ENCODE measurements at places on chromosomes 16 and 17. TPM values are rescaled to one million over a fixed set of nuclear protein-coding genes. Genes with fewer than 3 reads are reported as not detected.

Gene VASN
- total RNA-seq, result 22.7 TPM

GRCh38 chr17:45225964-45226530 lies 4.4 kb downstream of the FMNL1 start:
- H3K36me3 ChIP-seq, result no peaks in the 10 kb centered on the region
- H3K27me3 ChIP-seq, result no peaks in the 10 kb centered on the region

DNA sequence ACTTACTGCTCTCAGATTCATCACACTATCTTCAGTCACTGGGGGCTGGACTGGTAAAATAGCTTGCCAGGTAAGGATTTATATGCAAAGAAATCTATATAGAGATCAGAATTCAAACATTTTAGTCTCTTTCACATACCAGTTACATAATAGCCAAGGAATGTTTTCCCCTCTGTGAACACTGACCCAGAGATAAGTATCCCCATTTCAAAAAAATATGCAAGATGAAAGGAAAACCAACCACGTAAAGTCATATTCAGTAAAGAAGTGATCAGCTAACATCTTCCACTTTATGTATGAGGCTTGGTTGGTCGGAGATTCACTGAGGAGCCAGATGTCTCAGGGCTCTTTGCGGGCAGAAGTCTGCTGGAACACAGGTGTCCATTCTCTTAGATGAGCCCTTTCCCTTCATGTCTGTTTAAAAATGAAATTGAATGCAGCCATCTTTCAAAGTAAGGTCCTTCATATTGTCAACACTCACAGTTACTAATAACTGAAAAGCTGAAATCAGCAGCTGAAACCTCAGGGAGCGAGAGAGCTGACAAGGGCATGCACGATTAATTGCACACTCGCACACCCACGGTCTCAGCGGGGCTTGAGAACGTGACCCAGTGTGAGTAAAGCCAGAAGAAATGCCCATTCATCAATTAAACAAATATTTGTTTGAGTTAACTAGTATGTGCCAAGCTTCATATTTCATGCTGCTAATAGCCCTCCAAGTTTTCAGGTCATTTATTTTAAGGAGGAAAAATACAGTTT lies 161.2 kb downstream of the MRTFB start:
- peaks cover 8% of the 10 kb centered on the region for H3K4me1 ChIP-seq
- no peak overlapping the region for H3K27ac ChIP-seq

GRCh38 chr17:3910420-3911270 lies 5.6 kb downstream of the P2RX1 start:
- H3K4me1 ChIP-seq, result peaks cover 4% of the 10 kb centered on the region
- H3K27ac ChIP-seq, result no peak overlapping the region
- H3K4me3 ChIP-seq, result no peak overlapping the region

- no peak overlapping the region for H3K27ac ChIP-seq
- peaks cover 30% of the 10 kb centered on the region for H3K4me1 ChIP-seq
- DNase-seq, result no peak
- H3K27me3 ChIP-seq, result no peaks in the 10 kb centered on the region
- no peaks in the 10 kb centered on the region for H3K36me3 ChIP-seq
- no peak overlapping the region for H3K4me3 ChIP-seq
Observed at GRCh38 chr17:76534831-76535732, 2.4 kb downstream of the CYGB start.

DNA sequence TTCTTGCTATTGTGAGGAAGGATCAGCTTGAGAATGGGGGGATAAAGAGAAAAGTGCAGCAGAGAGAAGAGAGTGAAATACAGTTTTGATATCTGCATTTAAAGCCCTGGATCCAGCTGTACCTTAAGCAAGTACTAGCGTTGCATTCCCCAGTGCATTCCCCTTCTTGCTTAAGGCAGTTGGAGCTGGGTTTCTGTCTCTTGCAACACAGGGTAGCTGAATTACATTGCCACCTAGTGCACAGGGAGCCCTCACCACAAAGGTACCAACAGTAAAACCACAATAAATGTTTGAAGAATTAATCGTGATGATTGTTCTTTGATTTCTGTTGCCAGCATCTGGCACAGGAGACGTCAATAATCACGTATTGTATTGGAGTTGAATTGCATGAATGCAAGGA lies 588.7 kb downstream of the RBFOX1 start:
- no peak overlapping the region for H3K27ac ChIP-seq
- H3K4me3 ChIP-seq, result no peak overlapping the region
- H3K27me3 ChIP-seq, result no peaks in the 10 kb centered on the region
- H3K36me3 ChIP-seq, result no peaks in the 10 kb centered on the region
- DNase-seq, result no peak
- no peaks in the 10 kb centered on the region for H3K4me1 ChIP-seq

Measured in liver (tissue), 10 donors.